ENCODE measurements at places on chromosomes 4 and X. TPM values are rescaled to one million over a fixed set of nuclear protein-coding genes. Genes with fewer than 3 reads are reported as not detected.

SLC10A3 gene
- total RNA-seq, result 40.7 TPM

ZNF157 gene
- total RNA-seq, result 0.05 TPM

VEGFD gene
- 0.20 TPM for total RNA-seq

SORCS2 gene
- total RNA-seq, result 5.8 TPM

FBXL5 gene
- total RNA-seq, result 30.6 TPM

TRIML1 gene
- not detected for total RNA-seq

AKAP4 gene
- total RNA-seq, result 0.10 TPM

RGN gene
- total RNA-seq, result not detected

KLB gene
- 0.08 TPM for total RNA-seq
